ENCODE measurements at places on chromosomes 4 and X. TPM values are rescaled to one million over a fixed set of nuclear protein-coding genes. Genes with fewer than 3 reads are reported as not detected.
A peak's percentile ranks its signal among the peaks of the same experiment; 100 is the strongest.

DNA sequence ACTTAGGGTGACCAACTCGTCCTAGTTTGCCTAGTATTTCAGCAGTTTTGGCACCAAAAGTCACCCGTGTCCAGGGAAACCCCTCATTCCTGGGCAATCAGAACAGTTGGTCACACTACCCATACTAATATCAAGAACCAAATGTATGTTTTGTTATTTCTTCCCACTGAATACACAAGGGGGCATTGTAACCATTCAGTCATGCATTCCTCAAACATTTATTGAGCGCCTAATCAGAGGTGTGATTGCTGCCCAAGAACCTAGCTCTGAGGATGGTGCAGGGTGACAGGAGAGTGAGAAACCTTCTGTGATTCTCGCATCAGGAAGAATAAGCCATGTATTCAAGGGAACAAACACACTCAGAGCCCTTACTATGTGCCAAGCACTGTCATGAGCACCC, 69.8 kb upstream of the RAI2 start:
- no peaks in the 10 kb centered on the region for H3K36me3 ChIP-seq
- H3K4me3 ChIP-seq: no peak overlapping the region
- no peak overlapping the region for H3K27ac ChIP-seq
- DNase-seq: no peak
- no peaks in the 10 kb centered on the region for H3K27me3 ChIP-seq

GRCh38 chr4:70713453-70714078, 8.2 kb upstream of the RUFY3 start:
- peaks cover 29% of the 10 kb centered on the region for H3K4me1 ChIP-seq
- H3K27ac ChIP-seq: peak overlapping the region; percentile 21
- H3K36me3 ChIP-seq: no peaks in the 10 kb centered on the region
- no peaks in the 10 kb centered on the region for H3K27me3 ChIP-seq
- H3K4me3 ChIP-seq: no peak overlapping the region
- DNase-seq: no peak

DNA sequence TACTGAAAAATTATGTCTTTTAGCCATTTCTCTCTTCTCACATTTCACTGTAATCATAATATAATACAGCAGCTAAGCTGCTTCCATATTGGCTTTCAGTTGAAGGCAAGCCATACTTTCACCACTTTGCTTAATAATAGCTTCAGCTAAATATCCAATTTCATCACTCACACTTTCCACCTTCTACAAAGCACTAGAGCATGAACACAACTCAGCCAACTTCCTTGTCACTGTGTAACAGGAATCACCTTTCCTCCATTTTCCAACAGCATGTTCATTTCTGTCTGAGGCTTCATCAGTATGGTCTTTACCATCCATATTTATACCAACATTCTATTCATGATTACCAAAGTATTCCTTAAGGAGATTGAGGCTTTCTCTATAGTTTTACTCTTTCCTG, 219.8 kb upstream of the CTSO start:
- no peaks in the 10 kb centered on the region for H3K27me3 ChIP-seq
- H3K27ac ChIP-seq: no peak overlapping the region
- no peaks in the 10 kb centered on the region for H3K4me1 ChIP-seq

DNA sequence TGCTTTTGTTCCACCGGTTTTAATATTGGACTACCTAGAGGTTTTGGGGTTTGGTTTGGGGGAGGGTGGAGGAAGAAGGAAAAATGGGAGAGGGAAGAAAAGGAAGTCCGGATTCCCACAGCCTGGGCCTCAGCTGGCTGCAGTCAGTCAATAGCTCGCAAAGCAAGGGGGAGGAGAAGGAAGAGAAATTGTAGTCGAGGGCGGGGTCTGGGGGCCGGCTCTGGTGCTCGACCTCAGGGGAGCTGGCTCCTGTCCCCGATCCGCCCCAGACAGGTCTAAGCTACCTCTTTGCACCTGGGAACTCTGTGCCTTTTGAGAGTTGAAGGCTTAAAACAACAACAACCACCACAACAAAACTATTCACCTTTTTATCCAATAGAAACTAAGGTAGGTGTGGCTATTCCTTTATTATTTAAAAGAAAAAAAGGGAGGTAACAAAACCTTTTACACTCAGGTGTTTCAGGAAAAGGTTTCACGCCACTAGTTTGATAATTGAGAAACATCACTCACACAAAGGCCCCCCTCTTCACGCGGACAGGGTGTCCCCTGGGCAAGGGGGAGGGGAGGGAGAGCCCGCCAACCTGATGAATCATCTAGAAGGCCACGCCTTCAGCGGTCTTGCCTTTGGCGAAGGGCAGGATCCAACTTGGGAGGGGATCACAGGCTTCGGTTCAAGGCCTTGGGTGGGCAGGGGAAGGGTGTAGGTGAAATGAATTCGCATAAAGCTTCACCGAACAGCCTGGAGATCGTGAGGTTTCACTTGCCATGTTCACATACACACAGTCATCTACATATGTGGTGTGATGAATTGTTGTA, 1.6 kb upstream of the LNX1 start:
- peaks cover 8% of the 10 kb centered on the region for H3K4me1 ChIP-seq
- peak overlapping the region; percentile 22 for H3K4me3 ChIP-seq

DNA sequence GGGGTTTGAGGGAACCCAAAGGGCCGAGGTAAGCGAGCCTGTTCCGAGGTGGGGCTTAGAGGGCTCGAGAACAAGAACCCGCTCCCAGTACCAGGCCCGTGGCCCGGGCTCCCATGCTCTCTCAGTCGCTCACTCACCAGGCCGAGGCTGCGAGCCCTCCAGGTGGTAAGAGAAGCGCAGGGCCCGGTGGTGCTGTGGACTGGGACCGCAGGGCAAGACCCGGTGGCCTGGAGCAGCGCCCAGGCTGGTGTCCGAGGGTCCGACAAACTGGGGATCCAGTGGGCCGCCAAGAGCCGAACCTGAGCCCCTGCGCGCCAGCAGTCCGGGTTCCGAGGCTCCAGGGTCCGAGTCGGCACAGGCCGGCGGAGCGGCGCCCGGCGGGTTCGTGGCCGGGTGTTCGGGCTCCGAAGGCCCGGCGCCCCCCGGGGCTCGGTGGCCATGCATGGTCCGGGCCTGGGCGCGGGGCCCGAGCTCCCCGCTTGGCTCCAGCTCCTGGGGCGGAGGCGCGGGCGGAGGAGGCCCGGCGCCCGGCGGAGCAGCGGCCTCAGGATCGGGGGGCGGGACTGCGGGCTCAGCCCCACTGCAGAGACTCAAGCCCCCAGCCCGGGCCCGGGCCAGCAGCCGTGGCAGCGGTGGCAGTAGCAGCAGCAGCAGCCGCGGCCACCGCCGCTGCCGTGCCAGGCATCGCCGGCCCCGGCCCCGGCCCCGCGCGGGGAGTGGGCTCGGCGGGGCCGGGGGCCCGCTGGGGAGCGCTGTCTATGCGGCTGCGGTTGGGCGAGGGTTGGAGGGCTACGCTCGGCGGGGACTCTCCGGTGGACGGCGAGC, 833 bp downstream of the FGD1 start:
- peak overlapping the region; percentile 62 for H3K4me3 ChIP-seq
- H3K36me3 ChIP-seq: no peaks in the 10 kb centered on the region
- no peaks in the 10 kb centered on the region for H3K27me3 ChIP-seq
- H3K27ac ChIP-seq: peak overlapping the region; percentile 31
- H3K4me1 ChIP-seq: no peaks in the 10 kb centered on the region

DNA sequence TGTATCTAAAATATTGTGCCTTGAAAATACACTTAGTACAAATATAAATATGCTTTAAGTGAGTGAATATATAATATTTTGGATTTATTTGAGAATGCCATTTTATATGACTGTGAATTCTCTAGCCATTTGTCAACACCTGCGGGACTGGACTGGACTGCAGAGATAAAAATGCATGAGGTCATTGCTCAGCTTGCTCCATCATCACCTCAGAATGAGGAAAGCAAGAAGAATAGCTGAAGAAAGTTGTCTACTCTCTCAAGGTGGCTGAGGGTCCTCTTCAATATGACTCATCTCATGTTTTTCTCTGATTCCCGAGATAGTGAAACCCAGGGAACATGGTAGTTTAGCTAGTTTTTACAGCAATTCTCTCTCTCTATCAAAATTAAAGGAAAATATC, 732.5 kb upstream of the AGA start:
- H3K36me3 ChIP-seq: no peaks in the 10 kb centered on the region
- H3K27me3 ChIP-seq: no peaks in the 10 kb centered on the region
- H3K27ac ChIP-seq: no peak overlapping the region
- H3K4me1 ChIP-seq: no peaks in the 10 kb centered on the region
- no peak for DNase-seq

DNA sequence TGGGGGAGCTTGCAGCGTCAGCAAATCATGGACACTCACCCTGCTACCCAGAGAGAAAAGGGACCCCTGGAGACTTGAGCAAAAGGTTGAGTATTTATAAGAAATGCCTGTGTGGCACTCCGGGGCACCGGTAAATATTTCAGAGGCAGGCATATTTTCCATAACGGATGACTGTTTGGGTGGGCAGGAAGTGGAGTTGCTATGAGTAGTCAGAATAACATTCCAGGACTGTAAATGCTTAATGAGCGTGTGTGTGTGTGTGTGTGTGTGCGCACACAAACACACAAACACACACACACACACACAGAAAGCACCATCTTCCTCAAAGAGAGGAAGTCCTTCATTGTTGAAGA, 74.6 kb downstream of the MXRA5 start:
- DNase-seq: no peak
- H3K27ac ChIP-seq: no peak overlapping the region
- H3K4me3 ChIP-seq: no peak overlapping the region

DNA sequence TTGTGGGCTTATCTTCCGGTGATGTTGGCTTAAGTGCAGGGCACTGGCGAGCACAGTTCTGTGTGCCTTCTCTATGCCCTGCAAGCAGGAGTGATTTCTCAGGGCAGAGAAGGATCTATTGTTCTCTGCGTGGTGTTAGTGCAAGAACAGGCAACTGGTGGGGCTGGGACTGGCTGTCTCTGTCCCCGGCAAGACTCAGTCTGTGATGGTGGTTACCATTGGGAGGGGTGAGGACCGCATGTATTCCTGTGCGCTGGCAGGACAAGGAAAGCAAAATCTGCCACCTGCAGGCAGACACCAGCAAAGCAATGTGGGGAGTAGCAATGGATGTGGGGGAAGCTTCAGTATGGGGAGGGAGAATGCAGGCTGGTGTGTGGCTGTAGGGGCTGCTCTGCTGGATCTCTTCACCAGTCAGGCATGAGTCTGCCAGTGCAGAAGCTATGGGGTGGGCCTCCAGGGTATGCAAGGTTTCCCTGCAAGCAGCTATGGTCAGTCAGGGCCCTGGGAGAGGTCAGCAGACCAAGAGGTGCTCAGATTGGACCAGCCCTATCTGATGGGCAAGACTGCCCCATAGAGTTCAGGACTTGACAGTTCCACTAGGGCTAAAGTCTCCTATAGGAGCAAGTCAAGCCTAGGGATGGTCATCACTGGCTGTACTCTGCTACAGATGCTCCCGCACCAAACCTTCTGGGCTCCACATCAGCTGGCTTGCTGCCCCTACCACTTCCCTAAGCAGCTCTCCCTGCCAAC, 16.8 kb downstream of the PF4 start:
- H3K4me1 ChIP-seq: no peaks in the 10 kb centered on the region
- peak; percentile 46 for DNase-seq
- no peak overlapping the region for H3K4me3 ChIP-seq
- H3K36me3 ChIP-seq: no peaks in the 10 kb centered on the region
- H3K27ac ChIP-seq: no peak overlapping the region
- peaks cover 4% of the 10 kb centered on the region for H3K27me3 ChIP-seq

- no peak overlapping the region for H3K4me3 ChIP-seq
- H3K36me3 ChIP-seq: peaks cover 25% of the 10 kb centered on the region
- H3K27ac ChIP-seq: no peak overlapping the region
- DNase-seq: no peak
- H3K4me1 ChIP-seq: no peaks in the 10 kb centered on the region
- H3K27me3 ChIP-seq: no peaks in the 10 kb centered on the region
Measured at GRCh38 chr4:48623182-48623780, 133.2 kb downstream of the ZAR1 start.

DNA sequence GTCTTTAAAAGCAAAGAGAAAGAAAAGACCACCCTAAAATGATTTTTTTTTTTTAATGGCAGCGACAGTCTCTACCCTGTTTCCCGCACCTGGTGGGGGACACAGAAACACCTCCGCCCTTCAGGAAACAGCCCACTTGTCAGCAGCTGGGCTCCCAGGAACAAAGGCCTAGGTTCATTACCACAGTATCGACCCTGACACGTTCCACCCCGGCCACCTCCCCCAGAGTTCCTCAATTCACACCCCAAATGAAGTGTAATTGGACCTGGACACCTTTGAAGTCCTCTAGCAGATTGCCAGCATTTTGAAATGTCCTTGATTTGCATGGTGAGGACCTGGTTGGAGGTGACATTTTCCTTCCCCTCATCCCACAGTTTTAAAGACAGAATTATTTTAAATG, 175.0 kb upstream of the BCOR start:
- no peak overlapping the region for H3K27ac ChIP-seq
- no peak for DNase-seq
- no peak overlapping the region for H3K4me3 ChIP-seq
- H3K36me3 ChIP-seq: no peaks in the 10 kb centered on the region

DNA sequence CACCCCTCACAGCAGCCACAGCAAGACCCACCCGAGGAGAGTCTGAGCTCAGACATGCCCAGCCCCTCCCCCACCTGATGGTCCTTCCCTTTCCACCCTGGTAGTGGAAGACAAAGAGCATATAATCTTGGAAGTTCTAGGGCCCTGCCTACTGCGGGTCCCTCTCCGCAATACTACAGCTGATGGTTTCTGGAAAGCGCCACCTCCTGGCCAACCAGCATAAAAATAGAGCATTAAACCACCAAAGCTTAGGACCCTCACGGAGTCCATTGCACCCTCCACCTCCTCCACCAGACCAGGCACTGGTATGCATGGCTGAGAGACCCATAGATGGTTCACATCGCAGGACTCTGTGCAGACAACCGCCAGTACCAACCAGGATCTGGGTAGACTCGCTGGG, 78.2 kb downstream of the SH3BGRL start:
- no peak for DNase-seq
- no peaks in the 10 kb centered on the region for H3K27me3 ChIP-seq
- no peak overlapping the region for H3K27ac ChIP-seq
- no peak overlapping the region for H3K4me3 ChIP-seq

DNA sequence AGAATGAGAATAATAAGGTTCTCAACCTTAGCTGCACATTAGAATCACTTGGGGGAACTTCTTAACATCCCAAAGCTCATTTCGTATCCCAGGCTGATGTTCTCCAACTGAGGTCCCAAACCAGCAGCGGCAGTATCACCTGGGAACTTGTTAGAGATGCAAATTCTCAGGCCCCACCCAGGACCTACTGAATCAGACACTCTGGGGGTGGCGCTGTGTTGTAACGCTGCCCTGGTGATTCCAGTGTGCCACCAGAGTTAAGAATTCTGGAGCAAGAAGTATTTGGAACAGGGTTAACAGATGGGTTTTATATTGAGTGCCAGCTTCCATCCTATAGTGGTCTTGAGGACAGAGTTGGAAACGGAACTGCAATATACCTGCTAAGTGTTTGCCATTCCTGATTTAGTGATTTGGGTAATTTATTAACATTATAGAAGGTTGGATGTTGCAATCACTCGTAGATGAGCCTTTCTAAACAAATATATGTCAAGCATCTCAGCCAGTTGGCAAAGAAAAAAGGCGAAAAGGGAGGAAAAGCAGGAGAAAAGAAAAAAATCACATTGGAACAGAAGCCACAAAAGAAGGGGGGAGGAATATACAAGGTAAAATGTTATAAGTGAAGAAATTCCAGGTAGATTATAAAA, 141.0 kb downstream of the ARX start:
- H3K4me3 ChIP-seq: no peak overlapping the region
- H3K27me3 ChIP-seq: no peaks in the 10 kb centered on the region
- no peak for DNase-seq
- H3K36me3 ChIP-seq: no peaks in the 10 kb centered on the region

The TCP11X2 gene
- total RNA-seq: 0.27 TPM

The TSPYL2 gene
- 27.9 TPM for total RNA-seq

The SSX2B gene
- not detected for total RNA-seq

The SLC6A14 gene
- total RNA-seq: 45.4 TPM

Measured in lower lobe of right lung (tissue), 2 donors.